A549 treated with Mapracorat at 1 μM for 4 hours (cell line): ENCODE measurements at places on chromosomes 6 and 20. TPM values are rescaled to one million over a fixed set of nuclear protein-coding genes. Genes with fewer than 3 reads are reported as not detected.

DAAM2 gene
- 0.04 to 0.24 TPM (median 0.13 TPM) in 5 replicates for total RNA-seq

CMTR1 gene
- total RNA-seq: 14.3 to 17.6 TPM (median 16.8 TPM) in 5 replicates

ENPP5 gene
- not detected in 5 replicates for total RNA-seq

LY86 gene
- total RNA-seq: not detected in 5 replicates

NKX2-2 gene
- total RNA-seq: not detected in 5 replicates

JARID2 gene
- 9.5 to 11.9 TPM (median 10.8 TPM) in 5 replicates for total RNA-seq

ANKEF1 gene
- 5.6 to 6.7 TPM (median 6.0 TPM) in 5 replicates for total RNA-seq

NMBR gene
- total RNA-seq: not detected in 5 replicates

TNFRSF6B gene
- 0.35 to 1.5 TPM (median 0.93 TPM) in 5 replicates for total RNA-seq

SLC35F1 gene
- not detected in 5 replicates for total RNA-seq

ACSS1 gene
- 11.5 to 17.1 TPM (median 15.7 TPM) in 5 replicates for total RNA-seq

SOX18 gene
- 1.1 to 2.7 TPM (median 2.3 TPM) in 5 replicates for total RNA-seq

NOX3 gene
- not detected in 5 replicates for total RNA-seq

GFOD1 gene
- 1.5 to 1.9 TPM (median 1.6 TPM) in 5 replicates for total RNA-seq

SEL1L2 gene
- not detected in 5 replicates for total RNA-seq

MAK gene
- 0.08 to 0.24 TPM (median 0.13 TPM) in 5 replicates for total RNA-seq

PDYN gene
- 0.09 TPM in 1 of 5 replicates, not detected in the others for total RNA-seq

SUMO4 gene
- not detected in 5 replicates for total RNA-seq

DEFB132 gene
- total RNA-seq: not detected in 5 replicates

KCNQ5 gene
- total RNA-seq: 1.2 to 1.7 TPM (median 1.5 TPM) in 5 replicates

ROMO1 gene
- 343 to 392 TPM (median 375 TPM) in 5 replicates for total RNA-seq

XKR7 gene
- 0.01 to 0.02 TPM in 2 of 5 replicates, not detected in the others for total RNA-seq

MAN1A1 gene
- 0.06 TPM in 1 of 5 replicates, not detected in the others for total RNA-seq

CRIP3 gene
- total RNA-seq: 0.39 to 0.51 TPM (median 0.43 TPM) in 5 replicates

FRMD1 gene
- total RNA-seq: 0.02 to 0.11 TPM (median 0.08 TPM) in 3 of 5 replicates, not detected in the others

DNMT3B gene
- 3.3 to 4.6 TPM (median 4.2 TPM) in 5 replicates for total RNA-seq

OVOL2 gene
- total RNA-seq: 0.25 to 0.33 TPM (median 0.26 TPM) in 3 of 5 replicates, not detected in the others

DOK5 gene
- not detected in 5 replicates for total RNA-seq

CST3 gene
- 263 to 436 TPM (median 419 TPM) in 5 replicates for total RNA-seq

LINC00237 gene
- total RNA-seq: not detected in 5 replicates

GLP1R gene
- not detected in 5 replicates for total RNA-seq

RSPO3 gene
- total RNA-seq: 69.9 to 90.5 TPM (median 77.3 TPM) in 5 replicates

IMPG1 gene
- not detected in 5 replicates for total RNA-seq

RIMS1 gene
- total RNA-seq: not detected in 5 replicates

BMP2 gene
- 0.20 to 0.45 TPM (median 0.33 TPM) in 5 replicates for total RNA-seq

SLPI gene
- 7.2 to 15.2 TPM (median 11.4 TPM) in 5 replicates for total RNA-seq

PBOV1 gene
- total RNA-seq: not detected in 5 replicates

NRN1 gene
- total RNA-seq: 0.59 to 0.98 TPM (median 0.77 TPM) in 5 replicates

SLC2A10 gene
- not detected in 5 replicates for total RNA-seq

DHX35 gene
- 6.4 to 8.3 TPM (median 7.3 TPM) in 5 replicates for total RNA-seq

SLC22A2 gene
- total RNA-seq: 0.10 to 0.15 TPM (median 0.12 TPM) in 3 of 5 replicates, not detected in the others

ARMC2 gene
- total RNA-seq: 1.7 to 3.2 TPM (median 2.2 TPM) in 5 replicates

PGC gene
- not detected in 5 replicates for total RNA-seq

TRIM10 gene
- not detected in 5 replicates for total RNA-seq

PRDM13 gene
- 0.88 to 1.3 TPM (median 1.1 TPM) in 5 replicates for total RNA-seq

RNF39 gene
- not detected in 5 replicates for total RNA-seq

CD24 gene
- 236 to 307 TPM (median 294 TPM) in 5 replicates for total RNA-seq

PTCHD4 gene
- 0.06 to 0.07 TPM (median 0.07 TPM) in 3 of 5 replicates, not detected in the others for total RNA-seq

COL11A2 gene
- 0.69 to 1.1 TPM (median 0.83 TPM) in 5 replicates for total RNA-seq
